ENCODE measurements at places on chromosomes 1 and 21.
A peak's percentile ranks its signal among the peaks of the same experiment; 100 is the strongest.

DNA sequence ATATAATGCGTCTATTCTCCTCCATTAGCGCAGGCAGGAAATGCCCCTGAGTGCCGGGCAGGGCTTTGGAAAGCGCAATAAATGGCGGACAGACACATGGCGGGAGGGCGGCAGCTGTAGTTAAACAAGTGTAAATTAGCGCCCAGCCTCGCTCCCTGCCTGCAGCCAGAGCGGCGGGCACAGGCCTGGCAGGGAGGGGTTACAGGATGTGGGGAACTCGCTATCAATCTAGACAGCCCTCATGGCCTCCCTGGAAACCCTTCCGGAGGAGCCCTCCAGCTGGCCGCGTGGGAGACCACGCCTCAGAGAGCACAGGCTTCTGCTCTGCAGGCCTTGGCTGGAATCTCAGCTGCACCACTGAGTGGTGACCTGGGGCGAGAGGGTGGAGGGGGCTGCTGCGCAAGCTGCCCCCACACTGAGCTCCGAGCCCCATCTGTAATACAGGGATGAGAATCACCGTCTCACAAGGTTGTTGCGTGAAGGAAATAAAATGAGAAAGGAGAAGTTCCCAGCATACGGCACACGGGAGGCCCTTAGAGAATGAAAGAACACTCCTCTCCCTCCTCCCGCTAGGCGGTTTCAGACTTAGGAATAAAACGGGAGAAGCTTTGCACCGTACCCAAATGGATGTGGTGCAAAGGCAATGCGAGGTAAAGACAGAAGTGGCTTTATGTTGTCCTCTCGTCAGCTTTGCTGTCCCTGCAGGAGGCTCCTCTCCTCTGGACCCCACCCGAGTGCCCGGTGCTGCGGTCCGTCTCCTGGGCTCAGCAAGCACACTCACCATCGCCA lies 167.2 kb upstream of the POU3F1 start:
- DNase-seq, result no peak

DNA sequence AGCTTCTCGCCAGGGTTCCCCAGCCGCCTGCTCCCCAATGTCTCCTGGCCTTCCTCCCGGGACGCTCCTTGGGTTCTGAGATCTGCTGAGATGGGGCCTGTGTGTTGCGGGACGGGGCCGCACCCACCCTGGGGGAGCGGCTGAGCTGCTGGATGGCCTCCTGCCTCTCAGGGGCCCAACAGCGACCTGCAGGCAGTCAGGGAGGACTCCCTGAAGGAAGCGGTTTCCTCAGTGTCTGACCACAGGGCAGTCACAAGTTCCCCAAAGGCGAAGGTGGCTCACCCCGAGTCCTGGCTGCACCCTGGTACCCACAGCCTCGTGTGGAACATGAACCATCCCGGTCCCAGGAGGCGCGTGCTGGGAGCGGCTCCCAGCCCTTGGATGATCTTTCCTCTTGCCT lies 18.6 kb upstream of the PLCH2 start:
- no peak for DNase-seq

DNA sequence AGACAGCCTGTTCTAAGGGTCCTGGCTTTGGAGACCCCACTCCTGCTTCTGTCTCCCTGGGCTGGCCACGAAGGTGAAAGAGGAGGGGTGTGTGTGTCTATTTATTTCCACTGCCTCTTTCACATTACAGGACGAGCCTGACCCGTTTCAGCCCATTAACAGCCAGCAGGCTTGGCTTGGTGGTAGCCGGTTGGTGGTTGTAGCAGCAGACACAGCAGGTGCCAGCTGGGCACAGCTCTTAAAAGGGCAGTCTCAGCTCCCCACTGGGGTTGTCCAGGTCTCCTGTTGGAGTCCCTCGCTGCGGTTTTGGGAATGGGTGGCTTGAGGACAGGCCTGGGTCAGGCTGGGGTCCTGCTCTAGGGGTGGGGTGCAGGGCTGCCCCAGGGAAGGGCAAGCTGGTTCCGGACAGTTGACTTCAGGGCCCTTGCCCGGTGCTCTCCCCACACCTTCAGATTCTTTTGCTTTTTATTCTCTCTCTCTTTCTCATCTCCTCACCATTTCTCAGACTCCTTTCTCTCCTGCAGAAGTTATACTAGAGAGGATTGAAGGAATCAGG lies 84.6 kb downstream of the ACTL8 start:
- no peak for DNase-seq

DNA sequence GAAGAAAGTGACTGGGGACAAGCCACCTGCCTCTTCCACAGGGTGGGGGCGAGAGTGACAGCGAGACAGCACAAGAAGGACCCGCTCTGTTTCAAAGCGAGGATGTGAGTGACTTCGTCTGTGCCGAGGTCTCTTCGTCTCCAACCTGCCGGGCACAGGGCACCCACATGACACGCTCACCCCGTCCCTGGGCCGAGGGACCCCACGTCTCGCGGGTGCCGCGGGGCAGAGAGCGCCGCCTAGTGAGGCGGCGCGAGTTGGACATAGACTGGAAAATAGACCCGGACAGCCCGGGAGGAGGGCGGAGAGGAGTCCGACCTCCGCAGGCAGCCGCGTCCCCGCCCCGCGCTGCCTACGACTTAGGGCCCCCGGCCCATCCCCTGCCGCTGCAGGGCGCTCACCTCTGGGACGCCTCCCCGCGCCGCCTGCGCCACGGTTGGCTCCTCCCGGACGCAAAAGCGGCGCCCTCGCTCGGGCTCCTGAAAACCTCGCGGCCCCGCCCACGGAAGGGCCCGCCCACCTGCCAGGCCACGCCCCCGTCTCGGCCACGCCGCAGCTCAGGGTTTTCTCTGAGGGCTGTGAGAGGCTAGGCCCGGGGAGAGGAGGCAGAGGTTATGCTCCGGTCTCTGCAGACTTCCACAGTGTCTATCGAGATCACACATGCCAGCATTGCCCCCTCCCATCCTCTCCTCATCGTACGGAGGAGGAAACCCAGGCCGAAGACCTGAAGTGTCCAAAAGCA lies at the start of gene TLR5:
TSS of gene TLR5 (minus strand) at position 454 of the 742 bp plus-strand sequence. CDS start 30,217 bp downstream, outside the sequence.
- DNase-seq, result peak; percentile 82

- no peak for DNase-seq
Observed at GRCh38 chr1:242081446-242081845, 82.5 kb upstream of the MAP1LC3C start.

DNA sequence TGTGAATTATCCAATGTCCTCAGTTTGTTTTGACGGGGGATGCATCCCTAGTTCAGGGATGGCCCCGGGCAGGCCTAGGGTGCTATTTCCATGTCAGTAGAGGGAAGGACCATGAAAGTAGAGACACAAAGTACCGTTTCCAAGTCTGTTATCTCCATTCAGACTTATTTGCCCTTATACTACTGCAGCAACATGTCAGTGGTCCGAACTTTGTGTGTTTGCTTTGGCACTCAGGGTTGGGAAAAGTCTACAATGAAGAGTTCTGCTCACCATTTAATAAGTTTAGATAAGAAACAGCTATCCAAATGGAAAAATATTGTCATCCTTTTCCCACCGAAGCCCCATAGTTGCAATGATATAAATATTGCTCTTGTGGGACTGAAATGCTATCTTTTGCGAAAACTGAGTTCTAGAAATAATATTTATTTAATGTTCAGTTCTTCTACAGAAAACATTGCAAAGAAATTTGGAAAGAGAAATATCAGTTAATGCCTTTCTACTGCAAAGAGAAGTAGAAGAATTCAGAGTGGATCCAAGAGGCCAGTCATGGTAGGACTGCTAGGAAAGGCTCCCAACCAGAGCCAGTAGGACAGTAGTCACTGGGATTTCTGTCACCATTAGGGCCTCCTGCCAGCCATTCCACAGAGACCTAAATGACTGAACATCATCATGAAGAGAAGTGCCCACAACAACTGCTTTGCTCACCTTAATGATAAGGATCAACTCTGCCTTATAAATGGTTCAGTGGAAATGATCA lies 11.5 kb upstream of the AGT start:
- no peak for DNase-seq

- no peak for DNase-seq
Observed at GRCh38 chr1:203428981-203429599, 46.5 kb upstream of the PRELP start.

DNA sequence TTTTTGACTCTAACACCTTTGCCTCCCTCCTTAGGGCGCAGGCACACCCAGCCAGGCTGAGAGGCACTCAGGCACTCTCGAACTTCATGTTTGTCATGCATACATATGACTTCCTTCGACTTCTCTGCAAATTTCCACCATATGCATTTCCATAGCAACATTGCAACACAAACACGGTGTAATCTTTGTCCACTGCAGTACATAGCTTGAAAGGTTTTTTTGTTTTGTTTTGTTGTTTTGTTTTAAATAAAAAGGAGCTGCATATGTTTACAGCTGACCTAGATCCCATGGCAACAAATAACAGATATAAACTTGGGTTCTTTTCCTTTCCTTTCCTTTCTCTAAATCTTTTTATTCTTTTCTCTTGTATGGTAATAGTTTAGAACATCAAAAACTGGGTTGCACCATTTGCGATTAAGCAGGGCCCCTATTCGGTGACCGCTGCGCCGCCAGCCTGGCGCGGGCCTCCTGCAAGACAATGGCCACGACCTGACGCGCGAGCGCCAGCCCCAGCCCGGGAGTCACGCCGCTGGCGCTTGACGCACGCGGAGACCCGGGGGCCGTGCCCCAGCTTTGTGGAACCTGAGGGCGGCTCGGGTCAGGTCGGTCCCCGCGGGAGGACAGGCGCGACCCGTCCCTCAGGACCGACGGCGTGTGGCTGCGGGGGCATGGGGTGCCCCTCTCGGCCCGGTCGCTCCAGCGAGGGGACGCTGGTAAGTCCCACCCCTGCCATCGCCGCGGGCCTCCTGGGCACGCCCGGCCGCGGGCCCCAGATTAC lies 35.2 kb downstream of the CCN1 start:
- DNase-seq, result no peak

All from stimulated activated CD8-positive, alpha-beta memory T cell treated with anti-CD3 and anti-CD28 coated beads, Interleukin-4, amount 100 ng/mL, for 1 hour (primary cell).